ENCODE measurements at places on chromosomes 7 and 10.

GRCh38 chr10:78166261-78166660 is 132.6 kb downstream of the RPS24 start:
- DNase-seq = no peak

- DNase-seq = no peak
These were observed 254.2 kb upstream of the ZNF32 start for GRCh38 chr10:43902842-43903241.

GRCh38 chr7:5545222-5545914 is 121.7 kb upstream of the TNRC18 start:
- DNase-seq = no peak

GRCh38 chr7:29815181-29816105 is 9.1 kb downstream of the WIPF3 start:
- no peak for DNase-seq

GRCh38 chr7:77266291-77266794 is 66.7 kb upstream of the FGL2 start:
- no peak for DNase-seq

DNA sequence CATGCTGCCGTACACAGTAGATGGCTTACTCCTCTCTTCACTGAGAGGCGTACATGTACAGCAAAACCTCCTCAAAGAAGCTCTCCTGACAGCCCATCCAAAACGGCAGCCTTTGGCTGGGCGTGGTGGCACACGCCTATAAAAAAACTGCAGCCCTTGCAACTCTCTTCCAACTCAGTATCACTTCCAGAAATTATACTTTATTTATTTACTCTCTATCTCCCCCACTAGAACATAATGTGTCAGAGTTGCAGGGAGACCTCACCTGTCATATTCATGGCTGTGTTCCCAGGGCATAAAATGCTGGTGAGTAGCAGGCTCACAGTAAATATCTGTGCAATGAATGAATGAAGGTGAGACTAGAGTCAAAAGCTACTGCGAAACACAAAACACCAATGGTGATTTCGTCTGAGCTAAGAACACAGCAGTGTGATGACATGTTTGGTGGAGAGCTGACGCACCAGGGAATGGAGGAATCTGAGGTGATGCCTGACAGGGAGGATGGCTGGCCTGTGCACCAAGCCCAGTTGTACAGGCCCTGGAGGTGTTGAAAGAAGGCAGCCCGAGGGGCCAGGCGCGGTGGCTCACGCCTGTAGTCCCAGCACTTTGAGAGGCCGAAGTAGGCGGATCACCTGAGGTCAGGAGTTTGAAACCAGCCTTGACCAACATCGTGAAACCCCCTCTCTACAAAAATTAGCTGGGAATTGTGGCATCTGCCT is 55.3 kb downstream of the COBL start:
- DNase-seq = no peak

DNA sequence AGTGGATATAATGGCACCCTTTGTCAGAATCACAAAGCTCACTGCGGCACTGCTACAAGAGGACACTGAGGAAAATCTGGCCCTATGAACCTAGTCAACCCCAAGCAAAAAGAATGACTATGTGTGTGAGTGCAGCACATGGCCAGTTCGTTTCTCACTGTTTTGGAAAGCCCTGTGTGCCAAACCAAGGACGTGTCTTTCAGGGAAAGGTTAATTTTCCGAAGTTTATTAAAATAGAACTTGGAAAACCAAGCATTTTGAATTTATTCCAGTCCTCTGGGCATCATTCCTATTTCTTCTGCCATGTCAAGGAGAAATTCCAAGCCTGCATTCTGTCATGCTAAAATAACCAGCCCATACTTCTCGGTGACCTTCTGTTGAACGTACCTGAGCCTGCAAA is 471.8 kb downstream of the PLXDC2 start:
- no peak for DNase-seq

DNA sequence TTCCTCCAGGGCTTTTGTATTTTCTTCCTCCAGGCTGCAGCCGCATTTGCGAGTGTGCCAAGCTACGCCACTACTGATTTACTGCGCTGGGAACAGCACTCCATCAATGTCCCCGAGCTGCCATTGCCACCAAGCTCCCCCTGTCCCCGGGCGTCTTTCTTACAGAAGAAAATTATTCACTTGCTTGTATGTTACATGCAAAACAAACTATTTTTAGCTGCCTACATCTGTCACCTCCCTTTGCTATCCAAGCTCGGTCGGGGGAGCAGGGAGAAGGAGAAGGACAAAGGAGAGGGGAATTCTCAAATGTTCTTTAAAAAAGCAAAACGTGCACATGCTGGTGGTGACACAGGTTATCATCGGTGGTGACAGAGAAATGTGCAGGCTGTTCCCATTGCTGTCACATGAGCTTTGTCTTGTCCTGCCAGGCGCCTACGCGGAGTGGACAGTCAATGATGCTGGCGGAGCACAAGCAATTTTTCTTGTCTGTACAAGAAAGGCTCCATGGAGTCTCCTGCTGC is 93.1 kb downstream of the ADARB2 start:
- DNase-seq = no peak

DNA sequence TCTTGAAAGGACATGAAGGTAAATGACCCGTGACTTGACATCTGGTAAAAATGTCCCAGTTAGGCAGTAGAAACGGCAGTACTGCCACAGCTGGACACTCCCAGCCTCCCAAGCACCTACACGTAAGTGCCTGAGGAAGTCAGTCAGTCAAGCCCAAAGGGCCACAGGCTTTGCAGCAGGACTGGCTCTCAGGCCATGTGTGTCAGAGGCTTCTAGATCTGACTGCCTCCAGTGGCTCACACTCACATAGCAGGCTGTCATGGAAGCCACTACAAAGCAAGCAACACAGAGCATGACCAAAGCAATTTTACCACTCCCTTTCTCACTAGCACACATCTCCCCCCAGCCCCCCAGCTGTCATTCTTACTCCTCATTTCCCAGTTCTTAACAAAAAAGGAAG is 17.8 kb upstream of the CCNJ start:
- no peak for DNase-seq

DNA sequence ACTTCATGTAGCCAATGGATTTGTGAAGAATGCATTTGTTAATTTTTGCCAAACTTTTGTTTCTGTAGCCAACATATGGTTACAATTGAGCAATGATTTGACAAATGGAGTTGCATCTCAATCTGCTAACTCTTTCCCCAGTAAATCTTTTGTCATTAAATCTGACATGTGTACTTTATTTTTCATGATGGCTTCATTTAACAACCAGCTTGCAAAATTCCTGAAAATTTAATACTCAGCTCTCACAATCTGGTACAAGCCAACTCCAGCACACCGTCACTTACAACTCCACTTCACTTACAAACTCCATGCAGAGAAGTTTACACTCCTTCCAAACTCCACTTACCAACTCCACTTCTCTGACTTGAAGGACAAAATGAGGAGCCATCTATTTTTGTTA is 26.5 kb upstream of the HIBADH start:
- no peak for DNase-seq

- no peak for DNase-seq
These were observed 73.0 kb upstream of the GJD4 start for GRCh38 chr10:35532141-35532540.

DNA sequence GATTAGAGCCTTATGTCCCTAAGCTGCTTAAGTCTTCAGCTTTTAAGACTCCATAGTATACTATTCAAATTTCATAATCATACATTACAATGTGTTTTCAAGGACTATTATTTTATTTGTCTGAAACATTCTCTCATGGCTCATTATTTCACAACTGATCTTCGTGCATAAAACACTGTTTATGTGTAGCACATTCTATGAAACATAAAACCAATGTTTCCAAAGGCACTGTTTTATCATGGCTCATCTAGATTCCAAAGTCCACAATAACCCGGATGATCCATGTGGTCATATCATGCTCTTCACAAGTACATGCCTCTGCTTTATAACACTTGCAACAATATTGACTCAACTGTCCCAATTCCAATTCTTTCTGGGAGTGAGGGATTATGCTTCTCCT is 806.1 kb downstream of the TNS3 start:
- DNase-seq = no peak

DNA sequence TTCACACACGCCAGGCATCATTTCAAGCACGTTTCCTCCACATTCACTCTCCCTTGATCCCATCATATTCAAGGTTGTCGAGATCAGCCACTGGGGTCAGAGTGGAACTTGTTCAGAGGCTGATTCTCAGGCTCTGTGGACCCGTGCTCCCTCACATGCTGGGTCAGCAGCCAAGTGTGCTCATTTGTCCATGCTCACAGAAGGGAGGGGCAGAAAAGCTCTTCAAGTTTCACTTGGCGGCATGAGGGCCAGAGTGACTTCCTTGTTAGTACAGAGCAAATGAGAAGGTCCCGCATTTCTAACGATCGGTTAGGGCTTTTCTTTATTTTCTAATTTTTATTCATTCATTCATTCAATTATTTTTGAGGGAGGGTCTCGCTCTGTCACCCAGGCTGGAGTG is 82.2 kb downstream of the EBLN1 start:
- DNase-seq = no peak

GRCh38 chr7:45066409-45066808 is 22.4 kb downstream of the NACAD start:
- no peak for DNase-seq

- DNase-seq = no peak
These were observed 13.7 kb upstream of the BEND7 start for GRCh38 chr10:13542533-13542932.

All from sciatic nerve (tissue), 2 donors.